ENCODE measurements at places on chromosomes 3 and 15.

DNA sequence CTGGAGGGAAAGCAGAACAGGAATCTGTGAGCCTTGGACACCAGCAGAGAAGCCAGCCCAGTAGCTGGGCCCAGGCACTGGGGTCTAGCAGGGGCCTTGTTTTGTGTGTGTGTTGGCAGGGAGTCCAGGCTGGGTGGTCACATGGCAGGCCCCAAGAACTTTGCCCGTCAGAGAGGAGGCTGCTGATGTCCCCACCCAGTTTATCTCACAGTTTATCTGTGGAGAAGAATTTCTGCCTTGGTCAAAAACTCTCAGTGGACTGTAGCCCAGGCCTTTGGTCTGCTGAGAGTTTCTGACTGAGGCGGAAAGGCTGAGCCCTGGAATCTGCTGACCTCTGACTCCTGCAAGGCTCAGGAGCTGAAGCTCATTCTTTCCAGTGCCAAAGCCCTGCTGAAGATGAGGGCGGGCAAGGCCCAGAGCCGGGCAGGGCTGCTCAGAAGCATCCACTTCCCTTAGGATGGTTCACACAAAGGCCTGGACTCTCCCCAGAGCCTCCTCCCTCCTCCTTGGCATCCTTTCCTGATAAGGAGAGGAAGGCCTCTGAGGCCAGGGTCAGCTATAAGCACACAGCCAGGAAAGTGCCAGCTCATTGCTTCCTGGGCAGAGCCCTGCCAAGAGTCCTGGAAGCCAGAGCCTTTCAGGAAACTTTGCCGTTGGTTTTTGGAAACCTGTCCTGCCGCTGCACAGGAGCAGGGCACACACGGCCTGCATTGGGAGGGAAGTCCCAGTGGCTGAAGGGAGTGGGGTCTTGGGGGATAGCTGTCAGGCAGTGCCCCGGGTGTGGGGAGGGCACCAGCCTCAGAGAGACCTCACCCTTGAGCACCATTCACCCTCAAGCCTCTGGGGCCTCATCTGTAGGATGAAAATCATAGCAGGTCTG is 37.2 kb upstream of the SLCO2A1 start:
- H3K4me3 ChIP-seq, result no peak overlapping the region
- no peak overlapping the region for H3K27ac ChIP-seq
- H3K4me1 ChIP-seq, result peaks cover 12% of the 10 kb centered on the region
- H3K36me3 ChIP-seq, result no peaks in the 10 kb centered on the region
- H3K27me3 ChIP-seq, result no peaks in the 10 kb centered on the region

- no peak overlapping the region for H3K27ac ChIP-seq
- peaks cover 4% of the 10 kb centered on the region for H3K4me1 ChIP-seq
- H3K4me3 ChIP-seq, result no peak overlapping the region
- H3K36me3 ChIP-seq, result no peaks in the 10 kb centered on the region
- peaks cover 54% of the 10 kb centered on the region for H3K27me3 ChIP-seq
These were observed 8.1 kb downstream of the RASGRF1 start for GRCh38 chr15:79082363-79083070.

DNA sequence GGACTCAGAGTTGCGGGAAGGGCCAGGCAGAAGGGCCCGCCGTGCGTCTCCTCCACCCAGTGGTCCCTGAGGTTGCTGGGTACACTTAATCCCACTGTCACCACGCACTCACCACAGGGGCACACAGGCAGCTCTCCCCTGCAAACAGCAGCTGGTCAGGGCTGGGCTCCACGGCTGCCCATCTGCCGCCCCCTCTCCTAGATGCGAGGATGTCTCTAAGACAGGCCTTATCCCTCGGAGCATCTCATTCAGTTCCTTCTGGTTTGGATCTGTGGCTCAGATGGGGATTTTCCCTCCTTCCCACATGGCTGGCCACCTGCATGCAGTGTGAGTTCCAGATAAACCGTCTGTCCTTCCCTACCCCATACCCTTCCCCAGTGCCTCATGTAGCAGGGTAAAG is 26.3 kb downstream of the MRPS11 start:
- no peaks in the 10 kb centered on the region for H3K27me3 ChIP-seq
- no peaks in the 10 kb centered on the region for H3K36me3 ChIP-seq
- DNase-seq, result no peak
- H3K27ac ChIP-seq, result no peak overlapping the region
- H3K4me1 ChIP-seq, result peaks cover under 1% of the 10 kb centered on the region
- no peak overlapping the region for H3K4me3 ChIP-seq

DNA sequence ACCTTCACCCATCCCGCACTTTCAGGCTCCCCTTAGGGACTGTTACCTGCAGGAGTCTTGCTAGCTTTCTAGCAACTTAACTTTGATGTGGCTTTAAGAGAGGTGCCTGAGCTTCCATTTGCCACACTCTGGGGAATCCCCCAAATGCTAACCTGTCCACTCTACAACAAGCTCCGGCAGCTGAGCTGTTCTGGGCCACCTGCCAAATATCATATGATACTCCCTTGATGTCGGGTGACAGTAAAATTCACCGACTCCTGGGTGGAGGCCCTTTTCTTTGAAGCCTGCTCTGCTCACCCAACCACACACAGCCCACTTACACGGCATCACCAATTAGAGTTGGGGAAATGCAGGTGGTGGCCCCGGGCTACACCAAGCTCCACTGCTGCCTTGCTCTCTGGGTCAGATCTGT is 38.0 kb upstream of the XCR1 start:
- H3K27ac ChIP-seq, result no peak overlapping the region
- peaks cover 5% of the 10 kb centered on the region for H3K27me3 ChIP-seq
- H3K4me3 ChIP-seq, result no peak overlapping the region
- H3K36me3 ChIP-seq, result no peaks in the 10 kb centered on the region
- no peak for DNase-seq

GRCh38 chr15:52093167-52093538 is 19.4 kb downstream of the BCL2L10 start:
- DNase-seq, result no peak
- no peaks in the 10 kb centered on the region for H3K27me3 ChIP-seq
- no peaks in the 10 kb centered on the region for H3K4me1 ChIP-seq

DNA sequence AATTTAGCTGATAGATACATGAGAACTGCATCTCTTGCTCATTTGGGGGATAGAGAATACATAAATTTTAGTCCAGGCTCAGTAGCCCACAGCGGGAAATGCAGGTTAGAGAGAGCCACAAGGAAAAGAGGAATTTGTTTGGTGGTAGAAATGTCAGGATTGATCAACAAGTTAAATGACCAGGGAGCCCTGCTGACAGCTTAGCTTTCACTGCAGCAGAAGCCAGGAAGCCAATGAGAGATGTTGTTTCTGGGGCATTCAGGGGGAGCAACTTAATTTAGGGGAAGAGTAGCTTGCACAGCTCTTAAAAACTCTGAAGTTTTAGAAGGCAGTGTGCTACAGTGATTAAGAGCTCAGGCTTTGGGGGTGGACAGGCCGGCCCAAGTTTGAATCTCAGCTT is 22.7 kb downstream of the ARHGEF26 start:
- H3K4me1 ChIP-seq, result peaks cover 45% of the 10 kb centered on the region
- H3K36me3 ChIP-seq, result no peaks in the 10 kb centered on the region
- peak; percentile 73 for DNase-seq
- H3K27ac ChIP-seq, result peak overlapping the region; percentile 80
- H3K27me3 ChIP-seq, result no peaks in the 10 kb centered on the region

DNA sequence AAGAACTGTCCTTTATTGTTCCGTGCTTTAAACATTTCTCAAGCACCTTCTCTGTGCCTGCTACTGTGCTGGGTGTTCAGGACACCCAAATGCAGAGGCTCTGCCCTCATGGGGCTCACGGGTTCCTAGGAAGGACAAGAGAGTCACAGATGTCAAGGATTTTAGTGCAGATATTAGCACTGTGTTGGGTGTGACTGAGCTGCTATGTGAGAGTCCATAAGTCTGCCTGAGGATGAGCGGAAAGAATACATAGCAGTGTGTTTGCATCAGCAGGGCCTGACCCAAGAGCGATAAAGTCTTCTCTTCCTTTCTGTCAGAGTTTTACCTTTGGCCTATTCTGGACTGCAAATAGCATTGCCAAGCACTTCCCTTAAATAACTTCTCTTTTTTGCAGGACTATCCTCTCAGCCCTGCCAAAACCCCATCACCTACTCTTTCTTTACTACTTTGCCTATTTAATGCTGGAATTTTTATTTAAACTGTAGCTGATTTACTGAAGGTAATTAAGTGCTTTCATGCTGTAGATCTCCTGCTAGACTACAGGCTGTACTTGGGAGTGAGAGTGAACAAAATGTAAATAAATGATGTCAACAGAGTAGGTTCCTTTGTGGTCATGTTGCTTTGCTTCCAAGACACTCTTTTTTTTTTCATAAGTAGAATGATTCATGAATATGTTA is 459.4 kb upstream of the TPRG1 start:
- no peak overlapping the region for H3K27ac ChIP-seq
- H3K4me3 ChIP-seq, result no peak overlapping the region
- no peaks in the 10 kb centered on the region for H3K4me1 ChIP-seq
- no peaks in the 10 kb centered on the region for H3K36me3 ChIP-seq
- no peak for DNase-seq

DNA sequence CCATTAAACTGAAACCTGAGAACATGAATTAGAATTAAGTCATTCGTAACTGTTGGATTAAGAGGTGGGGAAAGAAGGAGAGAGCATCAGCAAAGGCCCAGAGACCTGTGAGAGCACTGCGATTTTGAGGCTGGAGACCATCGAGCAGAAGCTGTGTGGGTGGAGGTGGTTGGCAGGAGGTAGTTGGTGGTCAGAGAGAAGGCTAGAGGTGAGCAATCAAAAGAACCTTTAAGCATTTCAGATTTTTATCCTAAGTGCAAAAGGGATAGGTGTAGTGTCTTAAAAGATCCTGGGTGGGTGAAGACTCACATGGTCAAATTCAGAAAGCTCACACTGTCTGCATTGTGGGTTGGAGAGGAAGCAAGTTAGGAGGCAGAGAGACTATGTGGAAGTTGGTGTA is 65.1 kb upstream of the TEX264 start:
- no peaks in the 10 kb centered on the region for H3K4me1 ChIP-seq
- no peaks in the 10 kb centered on the region for H3K36me3 ChIP-seq
- no peak overlapping the region for H3K27ac ChIP-seq
- no peak for DNase-seq
- no peak overlapping the region for H3K4me3 ChIP-seq
- H3K27me3 ChIP-seq, result no peaks in the 10 kb centered on the region
